ENCODE measurements at places on chromosomes 4 and X. TPM values are rescaled to one million over a fixed set of nuclear protein-coding genes. Genes with fewer than 3 reads are reported as not detected.

F11 gene
- total RNA-seq, result not detected

CLNK gene
- total RNA-seq, result not detected

GALNTL6 gene
- not detected for total RNA-seq

OR13H1 gene
- total RNA-seq, result not detected

UGT8 gene
- total RNA-seq, result not detected

MAD2L1 gene
- 100 TPM for total RNA-seq

N4BP2 gene
- 7.0 TPM for total RNA-seq
